ENCODE measurements at places on chromosomes 1 and 21. TPM values are rescaled to one million over a fixed set of nuclear protein-coding genes. Genes with fewer than 3 reads are reported as not detected.

SHCBP1L gene
- not detected for total RNA-seq

FCAMR gene
- total RNA-seq, result not detected

CREB3L4 gene
- 7.2 TPM for total RNA-seq

MYBPHL gene
- total RNA-seq, result not detected

GPR137B gene
- total RNA-seq, result 52.4 TPM

PRRX1 gene
- 5.5 TPM for total RNA-seq

All from occipital lobe (tissue), 3 donors.